ENCODE measurements at places on chromosomes 2 and 18. TPM values are rescaled to one million over a fixed set of nuclear protein-coding genes. Genes with fewer than 3 reads are reported as not detected.

- no peak for DNase-seq
These were observed 522.3 kb downstream of the SOX11 start for GRCh38 chr2:6214471-6214870.

DNA sequence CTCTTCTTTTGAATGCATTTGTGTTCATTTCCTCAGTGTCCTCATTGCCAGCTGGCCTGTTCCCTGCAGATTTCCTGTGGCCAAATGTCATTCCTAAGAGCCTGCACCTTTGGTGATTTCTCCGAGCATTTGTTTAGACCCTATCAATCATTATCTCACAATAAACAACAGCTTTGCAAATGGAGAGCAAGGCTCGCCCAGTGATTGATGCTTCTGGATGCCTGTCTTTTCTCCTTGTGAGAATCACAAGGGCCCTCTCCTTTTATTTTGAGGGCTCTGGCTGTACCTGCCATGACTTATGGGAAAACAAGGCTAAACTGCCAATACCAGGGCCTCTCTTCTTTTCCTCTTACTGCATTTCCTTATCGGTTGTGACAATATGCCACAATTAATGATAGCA, 1454.4 kb upstream of the CELF4 start:
- DNase-seq, result no peak

DNA sequence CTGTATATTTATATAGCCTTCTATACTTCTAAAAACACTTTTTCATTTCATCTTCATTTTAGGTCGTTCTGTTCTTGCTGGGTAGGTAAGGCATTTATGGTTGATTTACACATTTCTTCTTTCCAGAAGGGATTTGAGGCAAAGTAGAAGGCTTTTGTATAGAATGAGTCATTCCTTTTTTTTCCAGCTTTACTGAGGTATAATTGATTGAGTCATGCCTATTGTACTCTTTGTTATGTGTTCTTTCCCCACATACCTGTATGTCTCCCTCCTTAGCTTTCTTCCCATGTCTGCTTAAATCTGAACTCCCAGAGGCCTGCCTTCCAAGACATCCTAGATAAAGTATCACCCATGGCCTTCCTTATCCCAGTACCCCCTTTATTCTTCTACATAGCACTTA, 4.8 kb upstream of the CDC42EP3 start:
- no peak for DNase-seq

DNA sequence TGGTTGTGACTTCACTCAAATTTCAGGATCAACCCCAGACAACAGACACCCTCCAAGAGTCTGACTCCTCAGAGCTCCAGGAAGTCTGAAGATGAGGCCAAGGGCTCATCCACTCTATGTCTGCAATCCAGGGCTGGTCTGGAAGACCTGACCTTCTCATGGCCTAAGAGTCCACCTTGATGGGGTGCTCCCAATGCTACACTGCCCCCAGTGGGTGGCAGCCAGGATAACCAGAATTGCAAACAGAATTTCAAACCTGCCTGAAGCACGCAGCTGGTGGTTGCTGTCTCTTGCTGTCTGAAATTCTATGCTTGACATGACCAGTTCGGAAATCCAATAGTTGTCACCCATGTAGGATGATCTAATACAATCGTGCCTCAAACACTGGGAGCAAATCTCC, 96.0 kb downstream of the UXS1 start:
- no peak for DNase-seq

DNA sequence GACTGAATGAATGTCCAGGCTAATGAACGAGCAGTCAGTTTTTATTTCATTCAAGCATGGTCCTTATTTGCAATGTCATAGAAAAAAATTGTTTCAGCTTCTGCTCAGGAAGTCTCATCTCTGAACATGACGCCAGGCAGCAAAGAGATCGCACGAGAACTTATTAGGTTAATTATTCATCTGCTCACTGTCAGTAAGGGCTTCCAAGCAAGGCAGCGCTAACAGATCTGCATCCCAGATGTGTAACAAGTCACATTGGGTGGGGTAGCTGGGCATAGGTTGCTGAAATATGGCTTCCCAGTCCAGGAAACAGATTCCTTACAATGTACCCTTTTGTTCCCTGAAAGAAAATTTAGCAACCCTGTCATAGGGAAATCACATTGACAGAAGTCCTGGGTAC, 63.5 kb downstream of the ANKRD44 start:
- no peak for DNase-seq

SLC9A2 gene
- not detected for total RNA-seq

AOX1 gene
- not detected for total RNA-seq

ZEB2 gene
- 53.2 TPM for total RNA-seq

All from activated T-helper 2 cell treated with anti-CD3 and anti-CD28 coated beads, Interferon-gamma antibody, Interleukin-2, Interleukin-4, amounts not matched to agents 10 μg/mL and 5 μg/mL and 100 μg/mL, durations not matched to agents 14 hours and 24 hours and 36 hours (primary cell).